Osteoblast (primary cell): ENCODE measurements at places on chromosomes 3 and 15.

GRCh38 chr3:105771392-105771791, 97.4 kb downstream of the CBLB start:
- DNase-seq = no peak

- no peak for DNase-seq
These were observed 64.1 kb downstream of the RFTN1 start for GRCh38 chr3:16449369-16449768.

DNA sequence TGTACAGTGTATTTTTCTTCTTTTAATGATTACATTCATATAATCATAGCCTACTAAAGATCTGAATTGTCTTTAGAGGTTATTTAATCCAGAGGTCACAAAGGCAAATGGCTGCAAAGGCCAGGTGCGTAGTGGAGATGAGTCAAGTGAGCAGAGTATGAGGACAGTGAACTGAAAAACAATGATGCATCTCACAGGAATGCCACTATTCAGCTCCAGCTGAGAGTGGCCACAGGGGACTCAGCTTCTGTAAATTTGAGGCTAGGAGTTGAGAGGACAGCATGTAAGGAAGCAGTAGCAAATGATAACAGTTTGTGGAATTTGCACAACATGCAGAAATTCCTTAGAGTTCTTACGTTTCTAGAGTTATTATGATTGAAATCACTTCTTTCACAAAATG, 50.4 kb downstream of the COL6A5 start:
- DNase-seq = no peak

DNA sequence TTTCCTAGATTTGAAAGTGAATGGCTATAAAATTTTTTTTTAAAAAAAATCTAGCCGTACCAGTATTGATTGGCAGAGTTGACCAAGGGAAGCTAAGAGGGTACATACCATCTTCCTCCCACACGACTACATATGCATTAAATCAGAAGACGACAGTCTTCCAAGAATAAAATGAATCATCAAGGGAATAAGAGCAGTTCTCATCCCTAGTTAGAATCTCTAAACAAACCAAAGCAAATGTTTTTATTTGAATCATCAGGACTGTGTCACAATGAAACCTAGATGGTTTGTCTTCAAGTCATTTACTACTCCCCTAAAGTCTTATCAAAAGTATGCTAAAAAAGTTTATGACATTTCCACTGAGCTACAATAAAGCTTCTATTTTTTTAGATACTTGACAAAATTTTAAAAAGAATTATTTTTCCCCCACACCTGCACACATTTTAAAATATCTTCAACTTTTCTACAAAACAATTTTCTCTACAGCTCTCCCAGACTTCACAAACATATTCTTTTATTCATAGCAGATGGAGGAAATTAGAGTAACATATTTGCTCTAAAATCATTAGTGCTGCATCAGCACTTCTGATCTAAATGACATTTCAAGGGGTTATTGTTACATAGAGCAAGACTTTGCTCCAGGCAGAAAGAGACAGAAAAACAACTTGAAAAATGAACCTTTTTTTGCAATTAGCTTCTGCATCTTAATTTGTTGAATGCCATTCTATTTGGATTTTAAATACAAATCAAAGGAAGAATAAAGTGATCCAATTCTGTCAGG, 547.1 kb downstream of the FHIT start:
- peak; percentile 22 for DNase-seq

DNA sequence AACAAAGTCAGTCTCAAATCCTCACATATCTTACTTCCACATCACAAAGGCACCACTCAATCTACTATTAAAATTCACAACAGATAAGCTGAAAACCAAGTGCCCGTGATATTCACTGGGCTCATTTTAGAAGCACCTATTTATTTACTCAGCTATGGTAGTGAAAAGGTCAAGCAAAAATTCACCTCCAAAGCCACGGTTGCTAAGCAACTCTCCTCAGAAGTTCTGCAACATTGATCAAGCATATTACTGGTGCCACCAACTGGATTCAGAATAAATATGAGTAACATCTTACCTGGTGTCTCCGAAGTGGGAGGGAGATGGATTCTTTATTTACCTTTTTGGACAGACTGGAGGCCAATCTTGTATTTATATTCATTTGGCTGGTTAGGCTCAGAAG, 714.8 kb downstream of the FHIT start:
- DNase-seq = no peak
